ENCODE measurements at places on chromosomes 6 and 20.

GRCh38 chr6:157716251-157716995 is 106.6 kb upstream of the SNX9 start:
- peak; percentile 29 for DNase-seq

- no peak for DNase-seq
Measured at GRCh38 chr20:15763366-15763765, 809.9 kb downstream of the KIF16B start.

- no peak for DNase-seq
Measured at GRCh38 chr6:31158863-31159855, 770 bp downstream of the TCF19 start.

DNA sequence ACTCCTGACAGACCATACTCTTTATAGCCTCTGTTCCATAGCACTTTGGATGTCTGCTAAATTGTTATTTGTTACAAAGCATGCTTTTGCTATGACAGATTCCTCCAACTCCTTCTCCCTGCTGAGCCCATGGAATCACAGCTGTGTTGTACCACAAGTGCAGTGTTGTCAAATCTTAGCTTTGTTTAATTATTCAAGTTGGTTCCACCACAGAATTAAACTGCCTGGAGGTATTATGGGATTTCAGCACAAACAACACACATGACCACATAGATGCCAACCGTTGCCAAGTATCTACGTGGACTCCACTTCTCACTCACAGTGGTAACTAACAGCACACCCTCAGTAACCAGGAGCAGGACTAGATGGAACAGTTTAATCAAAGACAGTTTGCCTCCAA is 32.7 kb upstream of the MARCKS start:
- DNase-seq = no peak

- no peak for DNase-seq
Measured at GRCh38 chr6:135033238-135033637, 21.4 kb downstream of the HBS1L start.

DNA sequence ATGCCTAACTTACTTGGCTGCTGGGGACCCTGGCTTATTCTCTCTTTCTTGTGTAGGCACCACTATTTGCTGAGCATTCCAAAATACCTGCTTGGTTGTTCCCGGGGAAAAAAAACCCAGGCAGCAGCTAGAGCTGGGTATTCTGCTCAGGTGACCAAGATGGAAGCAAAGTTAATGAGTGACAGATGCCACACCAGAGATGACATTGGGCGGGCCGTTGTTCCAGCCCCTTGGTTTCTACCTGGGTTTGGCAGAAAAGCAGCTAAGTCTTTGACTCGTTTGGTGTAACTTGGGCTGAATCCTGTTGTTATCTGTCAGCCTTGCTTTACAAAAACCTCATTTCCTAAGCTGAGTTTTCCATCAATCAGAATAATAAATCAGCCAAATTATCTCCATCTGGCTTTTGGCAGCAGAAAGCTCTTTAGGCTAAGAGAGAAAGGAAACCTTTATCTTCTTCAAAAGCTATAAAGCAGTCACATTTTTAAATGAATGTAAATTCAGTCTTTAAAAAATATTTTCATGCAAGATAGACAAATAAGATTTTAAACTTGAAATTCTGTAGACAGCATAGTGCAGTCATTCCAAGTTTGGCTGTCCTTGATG is 202.0 kb upstream of the GMDS start:
- DNase-seq = no peak
